ENCODE measurements at places on chromosomes 11 and 22. TPM values are rescaled to one million over a fixed set of nuclear protein-coding genes. Genes with fewer than 3 reads are reported as not detected.

The SLC22A24 gene
- not detected for total RNA-seq

The TECTA gene
- total RNA-seq, result 1.0 TPM

The SWAP70 gene
- total RNA-seq, result 20.8 TPM

The C11orf21 gene
- under 0.01 TPM for total RNA-seq

The ARHGEF17 gene
- total RNA-seq, result 21.9 TPM

The IL10RA gene
- not detected for total RNA-seq

The RGL4 gene
- total RNA-seq, result not detected

The HBB gene
- total RNA-seq, result not detected

The MYO7A gene
- total RNA-seq, result 0.09 TPM

The OR51B4 gene
- total RNA-seq, result not detected

The FOSL1 gene
- 3.9 TPM for total RNA-seq

The CTSW gene
- total RNA-seq, result not detected

The OR5J2 gene
- total RNA-seq, result not detected

The SGSM1 gene
- not detected for total RNA-seq

The HYOU1 gene
- total RNA-seq, result 52.4 TPM

The ELFN2 gene
- total RNA-seq, result 0.32 TPM

The NTM gene
- 3.1 TPM for total RNA-seq

The FGF3 gene
- not detected for total RNA-seq

The IGF2 gene
- 0.69 TPM for total RNA-seq

The NCR3LG1 gene
- 2.2 TPM for total RNA-seq

The TRPM5 gene
- not detected for total RNA-seq

The CALCA gene
- total RNA-seq, result not detected
